ENCODE measurements at places on chromosomes 1 and 21. TPM values are rescaled to one million over a fixed set of nuclear protein-coding genes. Genes with fewer than 3 reads are reported as not detected.

Gene FAM177B
- not detected for total RNA-seq

Gene CFHR4
- total RNA-seq: not detected

Gene FMO4
- 0.33 TPM for total RNA-seq

Gene TNFRSF4
- 0.62 TPM for total RNA-seq

Gene OR10J4
- total RNA-seq: not detected

Gene SLC30A2
- 0.23 TPM for total RNA-seq

Gene YARS1
- total RNA-seq: 120 TPM

Gene KRTAP21-2
- total RNA-seq: not detected

Gene KHDRBS1
- total RNA-seq: 163 TPM

Gene S100B
- not detected for total RNA-seq

Gene TIAM1
- total RNA-seq: 3.7 TPM

Gene TDRD10
- total RNA-seq: not detected

Gene FLG2
- not detected for total RNA-seq

Gene CLCA1
- 0.08 TPM for total RNA-seq

Gene PRRX1
- total RNA-seq: 0.69 TPM

Gene CRYAA
- 2.1 TPM for total RNA-seq
